ENCODE measurements at places on chromosomes 1 and 21.

GRCh38 chr1:155900161-155900560 lies 11.0 kb downstream of the RIT1 start:
- DNase-seq: no peak

- no peak for DNase-seq
Measured at GRCh38 chr1:176552217-176552991, 89.4 kb downstream of the PAPPA2 start.

GRCh38 chr21:34673006-34673405 lies 4.2 kb downstream of the CLIC6 start:
- no peak for DNase-seq

- DNase-seq: no peak
Measured at GRCh38 chr21:42652527-42653230, 742 bp upstream of the PDE9A start.

DNA sequence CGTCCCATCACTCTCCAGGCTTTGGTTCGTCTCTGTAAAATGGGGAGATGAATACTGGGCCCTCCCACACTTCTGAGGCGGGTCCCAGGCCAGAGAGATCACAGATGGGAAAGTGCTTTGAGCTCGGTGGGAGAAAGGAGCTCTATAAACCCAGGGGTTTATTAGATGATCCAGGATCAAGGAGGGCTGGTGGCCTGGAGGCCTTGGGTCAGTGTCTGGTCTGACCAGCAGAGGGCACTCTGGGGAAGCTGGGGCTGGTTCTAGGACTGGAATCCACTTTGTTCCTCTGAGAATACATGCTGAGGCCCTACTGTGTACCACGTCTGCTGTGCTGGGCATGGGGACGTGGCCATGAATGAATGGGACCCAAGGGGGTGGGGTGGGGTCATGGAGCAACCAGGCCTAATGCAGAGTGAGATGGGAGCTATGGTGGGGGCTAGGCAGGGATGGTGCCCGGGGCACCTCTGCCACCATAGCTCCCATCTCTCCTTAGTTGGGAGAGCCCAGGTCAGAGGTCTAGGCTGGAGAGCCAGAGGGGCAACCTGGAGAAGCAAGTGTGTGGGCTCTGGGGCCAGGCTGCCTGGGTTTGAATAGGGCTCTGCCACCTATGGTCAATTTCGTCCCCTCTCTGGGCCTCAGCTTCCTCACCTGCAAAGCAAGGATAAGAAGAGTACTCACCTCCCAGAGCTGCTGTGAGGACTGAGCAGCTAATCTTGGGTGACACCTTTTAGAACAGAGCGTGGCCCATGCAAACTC lies 9.0 kb upstream of the FAM131C start:
- DNase-seq: peak; percentile 38

GRCh38 chr1:7613851-7614205 lies 157.3 kb upstream of the VAMP3 start:
- DNase-seq: no peak

DNA sequence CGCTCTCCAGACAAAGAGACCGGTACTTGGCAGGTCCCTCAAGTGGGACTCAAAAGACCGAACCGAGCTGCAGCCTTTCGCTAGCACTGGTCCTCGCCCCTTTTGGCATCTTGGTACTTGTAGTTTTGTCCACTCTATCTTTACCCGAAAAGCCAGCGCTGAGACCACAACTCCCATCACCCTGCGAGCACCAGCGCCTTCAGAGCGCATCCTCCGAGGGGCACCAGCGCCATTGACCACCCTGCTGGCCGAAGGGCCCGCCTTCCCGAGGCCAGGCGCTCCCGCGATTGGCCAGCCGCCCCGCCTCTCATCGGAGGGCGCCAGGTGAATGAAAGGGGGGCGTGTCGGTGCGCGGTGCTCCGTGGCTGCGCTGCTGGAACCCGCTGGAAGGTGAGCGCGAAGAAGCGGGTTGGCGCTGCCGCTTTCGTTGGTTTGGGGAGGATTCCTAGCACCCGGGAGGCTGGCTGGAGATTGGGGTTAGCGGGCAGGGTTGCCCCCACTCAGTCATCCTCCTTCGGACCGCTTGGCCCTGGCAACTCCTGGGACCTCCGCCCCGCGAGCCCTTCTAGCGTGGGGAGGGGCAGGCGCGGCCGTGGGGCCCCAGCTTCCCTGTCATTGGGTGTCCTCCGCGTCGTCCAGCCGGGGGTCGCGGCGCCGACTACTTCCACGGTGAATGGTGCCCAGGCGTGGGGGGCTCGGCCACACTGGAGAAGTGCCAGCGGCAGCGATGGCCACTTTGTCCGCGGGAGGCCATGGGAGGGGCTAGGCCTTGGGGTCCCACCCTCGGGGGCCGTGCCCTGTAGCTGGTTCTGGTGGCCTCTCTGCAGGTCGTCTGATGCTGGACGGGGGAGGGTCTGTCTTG lies at the start of gene ZBTB8B:
Gene ZBTB8B (plus strand): TSS at position 357 of the 862 bp plus-strand sequence. CDS start 5,553 bp downstream, outside the sequence.
- DNase-seq: no peak

- no peak for DNase-seq
Measured at GRCh38 chr1:14003552-14003951, 303.6 kb downstream of the PRDM2 start.

- no peak for DNase-seq
Measured at GRCh38 chr21:20968391-20968790, 29.8 kb upstream of the NCAM2 start.

DNA sequence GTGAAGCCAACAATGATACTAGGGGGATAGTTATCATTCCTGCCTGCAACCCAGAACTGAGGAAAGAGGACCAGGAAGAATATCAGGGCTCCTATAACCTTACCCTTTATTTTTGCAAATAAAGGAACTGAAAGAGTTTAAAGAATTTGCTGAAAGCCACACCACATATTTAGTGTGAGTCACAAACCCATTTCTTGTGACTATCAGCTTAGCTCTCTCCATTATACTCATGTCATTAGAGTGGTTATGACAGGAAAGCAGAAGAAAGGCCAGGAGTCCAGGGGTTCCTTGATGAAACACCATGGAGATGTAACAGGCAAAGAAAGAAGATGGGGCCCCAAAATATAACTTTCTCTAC lies 141.1 kb upstream of the SAMSN1 start:
- peak; percentile 40 for DNase-seq

DNA sequence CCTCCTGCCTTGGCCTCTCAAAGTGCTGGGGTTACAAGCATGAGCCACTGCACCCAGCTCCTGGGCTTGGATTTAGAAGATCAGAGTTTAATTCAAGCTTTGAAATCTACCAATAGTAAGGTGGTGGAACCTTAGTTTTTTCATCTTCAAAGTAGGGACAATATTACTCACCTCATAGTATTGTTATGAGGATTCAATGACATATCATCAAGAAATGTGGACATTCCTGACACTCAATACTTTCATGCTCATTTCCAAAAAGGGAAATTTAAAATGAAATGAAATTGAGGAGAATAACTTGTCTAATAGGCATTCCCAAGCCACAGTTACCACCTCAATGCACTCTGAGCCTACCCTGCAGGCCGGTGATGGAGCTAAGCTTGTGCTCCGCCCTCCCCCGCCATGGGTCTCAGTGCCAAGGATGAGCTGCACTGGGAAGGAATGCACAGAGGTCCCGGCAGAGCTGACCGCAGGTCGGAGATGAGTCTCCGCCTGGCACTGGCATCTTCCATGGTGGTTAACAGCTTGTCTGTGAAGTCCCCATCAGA lies 56.5 kb upstream of the BCAR3 start:
- DNase-seq: no peak

- no peak for DNase-seq
Measured at GRCh38 chr1:16300436-16300835, 51.8 kb downstream of the FBXO42 start.

DNA sequence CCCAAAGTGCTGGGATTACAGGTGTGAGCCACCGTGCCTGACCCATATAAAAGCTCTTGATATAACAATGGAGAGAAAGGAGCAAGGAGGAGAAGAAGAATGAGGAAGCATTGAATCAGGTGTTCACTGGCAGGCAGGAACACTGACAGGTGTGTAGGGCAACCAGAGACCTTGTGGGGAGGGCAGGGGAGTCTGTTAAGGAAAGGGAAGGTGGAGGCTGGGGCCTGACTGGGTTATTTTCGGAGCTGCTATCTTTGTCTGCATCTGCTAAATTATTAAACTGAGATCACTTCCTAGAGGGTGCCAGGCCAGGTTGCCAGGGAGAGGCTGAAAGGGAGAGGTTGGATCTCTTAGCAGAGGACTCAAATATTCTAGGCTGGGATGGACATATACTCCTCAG lies 6.8 kb upstream of the TRNP1 start:
- DNase-seq: no peak
